ENCODE measurements at places on chromosomes 1 and 21.
A peak's percentile ranks its signal among the peaks of the same experiment; 100 is the strongest.

DNA sequence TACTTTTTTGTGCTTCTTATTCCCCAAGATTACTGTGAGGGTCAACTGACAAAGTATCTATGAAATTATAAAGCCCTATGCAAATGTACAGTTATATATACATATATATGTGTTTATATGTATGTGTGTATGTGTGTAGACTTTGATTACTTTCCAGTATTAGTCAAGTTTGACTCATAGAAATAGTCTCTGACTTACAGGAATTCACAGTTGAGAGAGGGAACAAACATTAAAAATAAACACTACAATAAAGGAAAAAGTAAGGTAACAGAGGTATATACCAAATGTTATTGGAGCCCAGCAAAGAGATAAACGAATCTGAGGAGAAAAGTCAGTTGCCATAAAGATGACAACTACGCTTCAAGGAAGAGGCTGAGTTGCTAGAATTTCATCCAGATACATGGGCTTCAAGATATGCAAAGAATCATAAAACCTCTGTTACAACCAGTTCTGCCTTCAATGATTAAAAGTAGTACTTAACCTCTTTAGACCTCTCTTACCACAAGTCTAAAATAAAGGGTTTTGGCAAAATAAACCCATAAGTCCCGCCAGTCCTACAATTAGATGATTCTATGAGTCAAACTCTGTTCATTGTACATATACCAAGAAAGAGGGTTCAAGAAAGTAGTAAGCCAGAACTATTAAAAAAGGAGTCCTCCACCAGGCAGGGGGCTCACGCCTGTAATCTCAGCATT is 7.2 kb downstream of the IFT25 start:
- no peak for DNase-seq

GRCh38 chr1:236039740-236040685 is 24.9 kb downstream of the NID1 start:
- DNase-seq: no peak

DNA sequence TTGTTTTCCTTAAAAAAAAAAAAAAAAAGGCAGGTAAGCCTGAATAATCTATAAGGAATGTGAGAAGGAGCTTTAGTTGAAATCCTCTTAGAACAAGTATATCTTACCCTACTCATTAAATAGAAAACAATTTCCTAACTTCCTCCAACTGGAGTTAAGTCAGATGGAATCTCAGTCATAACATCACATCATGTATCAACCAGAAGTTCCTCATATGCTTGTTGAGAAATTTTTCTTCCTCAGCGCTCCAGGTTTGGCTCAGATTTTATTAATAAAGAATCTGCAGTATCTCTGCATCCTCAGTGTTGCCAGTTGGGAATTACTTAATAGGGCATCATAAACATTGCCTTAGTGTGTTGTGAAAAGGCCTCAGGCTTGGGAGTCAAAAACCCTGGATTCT is 37.6 kb downstream of the DUSP10 start:
- DNase-seq: no peak

DNA sequence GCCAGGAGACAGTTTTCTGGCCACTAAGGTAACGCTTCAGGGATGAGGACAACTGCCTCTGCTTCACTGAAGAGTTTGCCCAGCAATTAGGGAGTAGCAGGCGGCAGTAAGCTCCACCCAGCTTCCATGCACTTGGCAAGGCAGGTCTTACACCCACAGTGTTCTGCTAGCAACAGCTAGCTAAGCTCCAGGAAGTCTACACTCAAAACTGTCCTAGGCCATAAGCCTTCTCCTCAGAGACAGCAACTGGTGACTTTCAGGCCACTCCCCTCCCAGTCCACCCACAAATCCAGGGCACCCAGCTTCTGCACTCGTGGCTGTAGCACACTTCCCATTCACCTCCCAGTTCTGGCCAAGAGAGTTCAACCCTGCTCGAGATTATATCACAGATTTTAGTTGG is 47.3 kb downstream of the KMO start:
- DNase-seq: no peak

- no peak for DNase-seq
These were observed 295.3 kb upstream of the LYPLAL1 start for GRCh38 chr1:218878369-218878768.

- DNase-seq: no peak
These were observed 119.0 kb upstream of the NFIA start for GRCh38 chr1:60963167-60963940.

- no peak for DNase-seq
These were observed 30.8 kb upstream of the ABCG1 start for GRCh38 chr21:42187976-42188653.

DNA sequence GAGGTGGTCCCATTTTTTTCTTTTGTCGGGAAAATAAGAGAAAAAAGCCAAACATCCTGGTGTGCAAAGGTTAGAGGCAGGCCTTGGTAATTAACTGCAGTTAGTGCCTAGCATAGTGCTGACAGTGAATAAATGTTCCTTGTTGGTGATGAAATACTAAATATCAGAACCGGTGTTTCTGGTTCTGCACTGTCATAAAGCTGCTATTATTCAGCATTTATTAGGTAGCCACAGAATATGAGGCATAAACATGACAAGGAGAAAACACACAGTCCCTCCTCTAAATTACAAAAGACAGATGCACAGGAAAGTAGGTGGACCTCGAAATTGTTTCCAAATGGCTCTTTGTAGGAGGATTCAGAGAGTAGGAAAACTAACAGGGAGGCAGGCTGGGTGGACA is 122.0 kb upstream of the ADGRL2 start:
- DNase-seq: no peak

GRCh38 chr1:239633432-239633831 is 247.1 kb downstream of the CHRM3 start:
- DNase-seq: no peak

GRCh38 chr1:61056573-61057439 is 25.6 kb upstream of the NFIA start:
- peak; percentile 53 for DNase-seq

- DNase-seq: no peak
These were observed 195.1 kb upstream of the SAMSN1 start for GRCh38 chr21:14741256-14741655.

GRCh38 chr1:244076740-244077139 is 25.7 kb downstream of the ZBTB18 start:
- no peak for DNase-seq

- no peak for DNase-seq
These were observed 66.1 kb downstream of the ZNF644 start for GRCh38 chr1:90955769-90956168.

DNA sequence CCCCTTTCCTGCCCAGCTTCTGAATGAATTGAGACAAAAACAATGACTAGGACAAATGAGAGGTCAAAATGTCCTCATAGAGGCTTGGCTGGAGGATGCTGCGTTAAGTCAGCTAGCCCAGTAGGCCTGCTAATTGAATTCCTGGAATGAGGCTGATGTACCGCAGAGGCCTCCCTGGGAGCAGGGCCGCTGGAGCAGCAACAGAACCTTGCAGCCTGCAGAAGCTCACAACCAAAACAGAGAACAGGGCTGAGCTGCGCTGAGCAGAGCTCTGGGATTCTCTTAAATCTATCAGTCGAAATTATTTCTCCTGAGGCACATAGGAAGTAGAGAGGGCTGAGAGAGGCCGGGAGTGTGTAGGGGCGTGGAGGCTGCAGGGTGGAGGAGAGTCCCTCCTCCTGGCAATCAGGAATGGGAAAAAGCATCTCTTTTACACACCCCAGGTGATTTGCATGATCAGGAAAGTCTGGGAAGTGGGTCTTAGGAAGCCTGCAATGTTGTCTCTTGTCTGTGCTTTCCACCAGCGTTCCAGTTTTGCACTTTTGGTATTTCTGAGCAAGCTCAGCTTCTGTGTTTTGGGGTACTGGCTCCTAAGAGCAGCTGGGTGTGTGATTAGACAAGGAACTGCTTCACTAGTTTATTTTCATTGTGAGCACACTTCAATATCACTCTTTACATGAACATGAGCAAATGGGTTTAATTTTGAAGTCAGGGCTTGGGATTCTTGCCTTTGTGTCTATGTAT is 66.5 kb downstream of the RYR2 start:
- DNase-seq: no peak

DNA sequence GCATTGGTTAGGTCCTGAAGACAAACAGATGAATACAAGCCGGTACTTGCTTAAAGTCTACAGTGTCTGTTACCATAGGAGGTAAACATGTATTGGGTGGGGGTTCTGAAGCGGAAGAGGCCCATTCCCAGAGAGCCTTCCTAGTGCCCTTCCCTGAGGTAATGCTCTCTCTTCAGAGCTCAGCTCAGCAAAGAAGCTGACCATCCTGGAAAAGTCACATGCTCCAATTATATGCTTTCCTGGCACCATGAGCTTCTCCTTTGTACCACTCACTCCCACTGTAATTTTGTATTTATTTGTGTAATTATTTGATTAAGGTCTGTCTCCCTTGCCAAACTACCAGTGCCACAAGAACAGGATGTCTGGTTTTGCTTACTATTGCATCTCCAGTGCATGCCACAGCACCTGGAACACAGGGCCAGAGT is 42.0 kb downstream of the RAB3B start:
- no peak for DNase-seq

GRCh38 chr1:59879574-59879973 is 47.0 kb downstream of the CYP2J2 start:
- DNase-seq: peak; percentile 61
